Right hindlimb (tissue), 1 donor: ENCODE measurements at places on chromosomes 4 and X.

DNA sequence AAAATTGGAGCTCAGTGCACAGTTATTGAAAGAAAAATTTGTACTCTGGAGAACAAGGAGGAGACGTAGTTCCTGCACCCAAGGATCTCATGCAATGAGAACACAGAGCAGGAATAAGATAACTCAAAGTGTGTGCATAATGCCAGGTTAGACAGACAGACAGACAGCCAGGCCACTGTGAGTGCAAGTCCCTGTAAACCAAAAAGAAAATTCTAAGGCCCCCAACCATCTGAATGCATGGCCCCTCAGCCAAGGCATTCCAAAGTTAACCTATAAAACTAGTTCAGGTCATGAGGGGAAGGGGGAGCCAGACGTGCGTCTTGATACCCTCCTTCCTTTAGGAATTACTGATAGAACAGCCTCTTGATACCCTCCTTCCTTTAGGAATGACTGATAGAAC lies 94.5 kb upstream of the ENPP6 start:
- DNase-seq = no peak

- DNase-seq = no peak
Measured at GRCh38 chr4:30916337-30917274, 196.4 kb downstream of the PCDH7 start.

DNA sequence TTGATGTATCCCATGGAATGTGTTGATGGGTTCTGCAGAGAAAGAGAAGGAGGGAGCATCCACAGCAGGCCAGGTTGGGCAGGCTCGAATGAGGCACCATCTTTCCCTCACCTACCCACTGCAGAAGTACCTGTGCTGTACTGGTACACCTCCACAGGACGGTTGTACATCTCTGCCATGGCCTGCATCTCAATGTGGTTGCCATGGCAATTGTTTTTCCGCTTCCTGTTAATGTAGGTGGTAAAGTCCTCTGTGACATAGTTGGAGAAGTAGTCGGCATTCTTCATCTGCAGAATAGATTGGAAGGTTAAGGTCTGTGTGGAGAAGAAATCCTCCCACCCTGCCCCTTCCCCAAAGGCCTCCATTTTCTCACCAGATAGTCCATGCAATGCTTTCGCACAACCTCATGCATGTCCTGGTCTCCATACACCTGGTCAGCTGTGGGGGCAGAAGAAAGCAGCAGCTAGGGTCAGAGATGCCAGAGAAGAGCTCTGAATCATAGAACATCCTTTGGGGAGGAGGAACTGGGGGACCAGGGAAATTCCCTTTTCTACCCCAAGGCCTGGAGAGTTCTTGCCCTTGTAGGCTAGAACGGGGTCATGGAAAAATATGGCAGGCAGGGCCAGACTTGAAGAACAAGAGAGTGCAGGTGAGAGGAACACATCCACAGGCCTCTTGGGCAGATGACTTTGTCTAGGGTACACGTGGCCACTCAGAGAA lies 15.9 kb upstream of the PIM2 start:
- no peak for DNase-seq

DNA sequence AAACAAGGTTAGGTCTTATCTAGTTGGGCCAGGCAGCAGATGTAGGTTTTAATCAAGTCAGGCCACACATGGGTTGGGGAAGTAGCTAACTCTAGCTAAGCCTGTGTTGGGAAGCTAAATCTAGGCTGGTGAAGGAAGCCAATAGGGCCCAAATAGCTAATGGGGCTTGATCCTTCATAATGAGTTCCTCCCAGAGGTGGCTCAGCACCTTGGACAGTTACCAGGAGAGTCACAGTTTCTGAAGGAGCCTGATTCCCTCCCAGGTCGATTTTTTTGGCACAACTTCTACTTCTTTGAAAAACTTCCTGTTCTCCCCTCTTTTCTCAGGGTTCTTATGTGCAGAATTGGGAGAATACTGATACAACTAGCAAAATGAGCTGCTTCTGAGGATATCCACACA lies 242.5 kb upstream of the PRPS2 start:
- DNase-seq = peak; percentile 19

DNA sequence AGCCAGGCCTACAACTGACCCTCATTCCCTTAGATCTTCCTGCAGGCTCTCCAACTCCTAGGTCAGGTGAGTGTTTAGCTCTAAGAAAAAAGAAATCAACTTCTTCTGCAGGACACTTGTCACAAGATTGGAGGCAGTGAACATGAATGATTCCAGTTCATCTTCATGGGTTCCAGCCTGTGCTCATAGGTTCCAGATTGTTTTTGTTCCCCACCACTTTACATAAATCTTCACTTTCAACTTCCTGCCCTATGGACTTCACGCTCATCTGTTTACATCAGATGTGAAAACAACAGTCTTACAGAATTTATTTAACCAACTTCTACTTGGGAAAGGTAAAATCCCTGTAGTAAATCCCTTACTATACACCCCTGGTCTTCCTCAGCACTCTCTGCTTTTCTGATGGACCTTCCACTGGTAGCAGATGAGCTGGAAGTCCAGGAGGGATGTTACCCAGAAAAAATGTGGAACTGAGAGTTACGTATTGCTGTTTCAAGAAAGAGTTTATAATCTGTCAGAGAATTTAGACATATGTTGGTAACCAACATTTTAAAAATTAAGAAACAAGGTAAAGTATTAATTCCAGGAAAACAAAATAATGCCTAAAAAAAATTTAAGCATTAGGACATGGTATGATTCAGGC lies 62.4 kb downstream of the ANAPC10 start:
- no peak for DNase-seq

DNA sequence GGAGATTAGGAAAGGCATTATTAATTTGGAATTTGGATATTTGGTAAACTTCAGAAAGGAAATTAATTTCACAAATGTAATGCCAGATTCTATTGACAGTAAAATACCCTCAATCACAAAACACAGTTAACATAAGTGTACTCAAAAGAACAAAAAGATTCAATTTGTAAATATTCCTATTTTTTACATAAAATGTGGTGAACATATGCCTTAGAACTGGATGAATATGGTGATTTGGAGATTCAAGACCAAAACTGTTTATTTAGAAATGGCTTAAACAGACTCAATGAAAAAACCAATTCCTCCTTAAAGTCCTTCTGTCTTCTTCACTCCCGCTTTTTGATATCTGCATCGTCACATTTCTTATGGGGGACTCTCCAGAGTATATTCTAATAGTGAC lies 417.6 kb upstream of the TENM3 start:
- no peak for DNase-seq

DNA sequence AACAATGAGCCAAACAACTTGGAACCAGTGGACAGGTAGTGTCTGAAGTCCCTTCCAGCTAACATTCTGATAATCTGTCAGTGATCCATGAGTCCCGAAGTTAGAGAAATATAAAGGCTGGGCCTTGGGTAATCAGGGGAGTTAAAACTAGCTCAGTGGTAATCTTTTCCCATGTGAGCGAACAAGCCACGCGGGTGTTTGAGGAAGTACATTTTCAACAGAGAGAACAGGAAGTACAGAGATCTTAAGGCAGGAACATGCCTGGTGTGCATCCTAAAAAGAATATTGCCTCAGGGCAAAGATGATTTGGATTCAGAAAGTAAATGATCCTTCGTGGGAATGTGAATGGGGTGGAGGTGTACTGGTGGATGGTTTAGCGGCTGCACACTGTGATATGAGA lies 42.9 kb downstream of the FNIP2 start:
- no peak for DNase-seq

- no peak for DNase-seq
Measured at GRCh38 chr4:150673793-150674192, 91.8 kb downstream of the MAB21L2 start.

GRCh38 chr4:37797374-37797773 lies 29.1 kb upstream of the PGM2 start:
- DNase-seq = no peak

DNA sequence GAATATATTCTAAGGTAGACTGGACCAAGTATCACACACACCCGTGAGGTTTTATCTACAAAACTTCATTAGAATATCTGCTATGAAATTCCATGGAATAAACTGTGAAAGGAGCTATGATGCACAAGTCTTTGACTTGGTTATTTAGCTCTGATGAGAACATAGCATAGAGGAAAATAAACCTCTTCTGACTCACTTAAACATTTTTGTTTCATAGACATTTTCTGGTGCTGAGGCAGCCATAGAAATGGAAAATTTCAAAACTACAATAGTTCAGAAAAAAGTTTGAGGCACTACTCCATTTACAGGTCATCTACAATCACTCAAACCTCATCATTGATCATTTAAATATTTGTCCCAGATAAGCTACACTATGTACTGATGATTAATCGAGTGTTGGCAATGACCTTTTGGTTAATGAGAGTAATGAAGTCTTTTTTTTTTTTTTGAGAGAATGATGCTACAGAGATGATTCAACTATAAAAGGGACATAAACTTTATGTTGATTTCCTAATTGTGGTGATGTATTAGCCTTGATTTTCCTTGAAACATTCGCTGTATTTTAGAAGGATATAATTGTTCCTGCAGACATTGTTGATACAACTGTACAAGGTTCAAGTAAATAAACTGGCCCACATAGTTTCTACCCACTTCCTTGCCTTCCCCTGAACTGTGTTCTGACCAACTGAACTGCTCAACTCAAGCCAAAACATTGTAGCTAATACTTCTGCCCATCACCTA lies 77.5 kb downstream of the AREG start:
- DNase-seq = no peak

DNA sequence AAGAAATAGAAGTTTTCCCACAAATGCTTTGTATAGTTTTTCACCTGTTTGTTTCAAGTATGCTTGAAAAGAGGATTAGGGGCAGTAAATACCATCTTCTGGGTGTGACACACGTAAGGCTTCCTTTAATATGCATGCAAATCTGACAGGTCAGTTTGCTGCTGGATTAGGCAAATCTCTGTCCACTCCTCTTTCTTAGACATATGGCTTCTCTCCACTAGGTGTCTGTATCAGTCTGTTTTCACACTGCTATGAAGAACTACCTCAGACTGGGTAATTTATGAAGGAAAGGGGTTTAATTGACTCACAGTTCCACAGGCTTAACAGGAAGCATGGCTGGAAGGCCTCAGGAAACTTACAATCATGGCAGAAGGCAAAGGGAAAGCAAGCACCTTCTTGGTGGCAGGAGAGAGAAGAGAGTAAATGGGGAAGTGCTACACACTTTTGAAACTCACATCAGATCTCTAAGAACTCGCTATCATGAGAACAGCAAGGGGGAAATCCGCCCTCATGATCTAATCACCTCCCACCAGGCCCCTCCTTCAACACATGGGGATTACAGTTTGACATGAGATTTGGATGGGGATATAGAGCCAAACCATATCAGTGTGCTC lies 66.9 kb downstream of the TAB3 start:
- no peak for DNase-seq

DNA sequence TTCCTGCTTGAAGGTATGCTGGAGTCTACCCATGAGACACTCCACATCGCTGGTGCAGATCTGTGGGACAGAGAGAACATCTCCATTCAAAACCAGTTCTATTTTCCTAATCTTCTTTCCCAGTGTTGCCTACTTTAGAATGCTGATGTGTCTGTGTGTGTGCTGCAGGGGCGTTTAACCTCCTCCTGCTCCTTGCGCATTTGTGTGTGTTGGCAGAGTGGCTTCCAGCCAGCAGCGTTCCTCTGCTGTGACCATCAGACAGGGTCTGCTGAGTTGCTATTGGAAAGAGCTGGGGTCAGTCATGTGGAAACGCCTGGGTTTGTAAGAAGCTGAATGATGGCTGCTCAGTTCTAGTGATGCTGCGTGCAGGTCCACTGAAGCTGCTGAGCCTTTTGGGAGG lies 223.6 kb downstream of the RBMX2 start:
- no peak for DNase-seq

DNA sequence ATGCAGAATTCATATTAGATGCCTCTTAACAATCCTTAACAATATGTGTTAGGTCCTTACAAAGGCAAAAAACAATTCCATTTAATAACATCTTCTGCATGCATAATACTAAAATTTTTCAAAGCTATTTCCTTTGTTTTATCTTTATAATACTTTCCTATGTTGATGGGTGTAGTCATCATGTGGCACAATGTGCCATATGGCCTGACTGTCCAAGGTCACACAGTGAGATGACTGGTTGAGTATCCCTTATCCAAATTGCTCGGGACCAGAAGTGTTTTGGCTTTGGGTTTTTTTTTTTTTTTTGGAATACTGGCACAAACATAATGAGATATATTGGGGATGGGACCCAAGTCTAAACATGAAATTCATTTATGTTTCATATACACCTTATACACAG lies 77.7 kb downstream of the NR3C2 start:
- DNase-seq = no peak

DNA sequence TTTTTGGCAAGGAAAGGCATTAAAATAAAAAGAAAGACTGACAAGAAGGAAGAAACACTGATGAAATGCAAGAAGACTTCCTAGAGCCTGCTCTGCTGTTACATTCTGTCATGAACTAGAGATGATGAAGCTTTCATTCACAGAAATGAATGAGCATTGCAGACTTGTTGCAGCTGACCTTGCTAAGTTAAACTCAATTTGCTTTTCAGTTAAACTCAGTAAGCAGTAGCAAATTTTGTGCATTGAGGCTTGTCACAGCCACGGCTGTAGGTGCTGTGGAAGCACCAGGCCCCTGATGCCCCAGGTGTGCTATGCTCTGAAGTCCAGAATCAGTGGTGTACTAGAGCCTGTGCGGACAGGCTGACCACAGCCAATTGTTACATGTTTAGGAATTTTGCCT lies 39.6 kb upstream of the LSM6 start:
- DNase-seq = no peak

GRCh38 chr4:46946919-46947536 lies 38.0 kb upstream of the COX7B2 start:
- DNase-seq = no peak

DNA sequence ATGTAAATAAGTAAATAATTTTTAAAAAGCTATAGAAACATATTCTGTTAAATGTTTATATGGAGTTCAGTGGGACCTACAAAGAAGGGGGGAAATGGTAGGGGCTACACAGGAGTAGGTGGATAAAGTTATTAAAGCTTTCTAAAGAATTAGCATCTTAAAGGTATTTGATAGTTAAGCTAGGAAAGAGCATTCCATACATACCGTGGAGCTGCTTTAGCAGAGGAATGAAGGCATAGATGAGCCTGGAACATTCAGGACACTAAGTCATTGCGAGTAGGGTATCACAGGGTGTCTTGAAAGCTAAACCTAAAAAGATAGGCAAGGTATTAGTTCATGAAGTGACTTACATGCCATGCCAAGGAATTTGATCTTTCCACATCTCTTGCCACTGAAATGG lies 60.4 kb downstream of the SLC10A6 start:
- no peak for DNase-seq

DNA sequence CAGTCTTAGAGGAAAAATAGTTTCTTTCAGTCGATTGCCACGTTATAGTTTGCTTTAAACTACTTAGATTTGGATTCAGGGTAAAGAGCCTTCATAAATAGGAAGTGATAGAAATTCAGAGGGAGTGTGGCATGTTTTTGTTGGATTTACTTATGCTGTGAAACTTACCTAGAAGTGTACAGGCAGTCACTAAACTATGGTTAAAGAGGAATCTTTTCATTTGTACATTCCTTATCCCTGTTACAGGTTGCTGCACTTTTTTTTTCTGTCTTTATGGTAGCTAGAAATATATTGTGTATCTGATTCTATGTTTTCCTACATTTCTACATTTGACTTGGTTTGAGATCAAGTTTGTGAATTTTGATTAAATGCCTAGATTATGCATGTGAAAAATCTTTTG lies 19.1 kb downstream of the WWC2 start:
- no peak for DNase-seq
